GM03348 (cell line): ENCODE measurements at places on chromosomes 1 and 21.

GRCh38 chr1:243903041-243903440, 53.0 kb upstream of the AKT3 start:
- DNase-seq: no peak

DNA sequence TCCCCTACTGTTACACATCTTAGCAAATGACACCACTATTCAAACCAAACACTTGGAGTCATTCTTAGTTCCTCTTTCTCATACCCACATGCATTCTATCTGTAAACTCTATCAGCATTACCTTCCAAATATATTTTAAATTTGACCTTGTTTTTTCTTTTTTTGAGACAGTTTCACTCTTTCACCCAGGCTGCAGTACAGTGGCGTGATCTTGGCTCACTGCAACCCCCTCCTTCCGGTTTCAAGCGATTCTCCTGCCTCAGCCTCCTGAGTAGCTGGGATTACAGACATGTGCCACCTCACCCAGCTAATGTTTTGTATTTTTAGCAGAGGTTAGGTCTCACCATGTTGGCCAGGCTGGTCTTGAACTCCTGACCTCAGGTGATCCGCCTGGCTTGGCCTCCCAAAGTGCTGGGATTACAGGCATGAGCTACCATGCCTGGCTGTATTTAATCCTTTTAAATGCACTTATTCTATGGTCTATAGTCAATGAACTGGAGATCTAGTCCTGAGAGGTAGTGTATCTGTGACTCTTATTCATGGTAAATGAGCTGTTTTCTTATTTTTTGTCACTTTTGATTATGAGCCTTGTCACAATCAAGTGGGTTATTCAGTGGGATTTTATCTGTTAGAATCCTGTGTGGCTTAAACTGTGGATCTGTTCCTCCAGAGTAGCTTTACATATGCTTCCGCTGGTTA, 73.1 kb downstream of the GATAD2B start:
- no peak for DNase-seq

GRCh38 chr1:26862781-26863684, at the start of gene SFN:
TSS of gene SFN (plus strand) at chr1:26863149. CDS start at chr1:26863213, 64 bp downstream.
- DNase-seq: no peak

DNA sequence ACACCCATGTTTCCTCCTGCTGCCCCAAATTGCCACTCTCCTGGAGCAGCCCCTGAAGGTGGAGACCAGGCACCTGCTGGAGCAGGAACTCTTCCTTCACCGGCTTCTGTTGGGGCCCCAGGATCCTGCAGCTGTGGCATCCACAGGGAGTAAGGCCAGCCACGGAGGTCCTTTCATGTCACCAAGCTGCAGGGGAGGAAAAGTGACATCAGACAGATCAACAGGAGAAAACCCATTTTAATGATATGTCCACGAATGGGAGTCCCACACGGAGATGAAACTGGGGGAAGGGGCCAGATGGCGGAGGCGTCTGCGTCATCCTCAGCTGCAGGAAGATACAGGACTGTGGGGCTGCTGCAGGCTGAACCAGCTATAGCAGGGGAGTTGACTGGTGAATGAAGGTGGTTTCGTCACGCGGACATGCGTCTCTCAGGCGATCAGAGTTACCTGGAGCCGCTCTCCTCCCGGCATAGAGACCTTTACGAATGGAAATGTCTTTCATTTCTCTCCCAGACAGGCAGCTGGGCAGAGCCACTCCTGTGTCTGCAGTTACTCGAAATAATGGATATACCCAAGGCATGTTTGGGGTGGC, 9.9 kb downstream of the TP73 start:
- no peak for DNase-seq

GRCh38 chr21:26845066-26845758, at the start of gene ADAMTS1:
TSS of gene ADAMTS1 (minus strand) at chr21:26845409. CDS start at chr21:26844954, 455 bp downstream.
- DNase-seq: peak; percentile 91

DNA sequence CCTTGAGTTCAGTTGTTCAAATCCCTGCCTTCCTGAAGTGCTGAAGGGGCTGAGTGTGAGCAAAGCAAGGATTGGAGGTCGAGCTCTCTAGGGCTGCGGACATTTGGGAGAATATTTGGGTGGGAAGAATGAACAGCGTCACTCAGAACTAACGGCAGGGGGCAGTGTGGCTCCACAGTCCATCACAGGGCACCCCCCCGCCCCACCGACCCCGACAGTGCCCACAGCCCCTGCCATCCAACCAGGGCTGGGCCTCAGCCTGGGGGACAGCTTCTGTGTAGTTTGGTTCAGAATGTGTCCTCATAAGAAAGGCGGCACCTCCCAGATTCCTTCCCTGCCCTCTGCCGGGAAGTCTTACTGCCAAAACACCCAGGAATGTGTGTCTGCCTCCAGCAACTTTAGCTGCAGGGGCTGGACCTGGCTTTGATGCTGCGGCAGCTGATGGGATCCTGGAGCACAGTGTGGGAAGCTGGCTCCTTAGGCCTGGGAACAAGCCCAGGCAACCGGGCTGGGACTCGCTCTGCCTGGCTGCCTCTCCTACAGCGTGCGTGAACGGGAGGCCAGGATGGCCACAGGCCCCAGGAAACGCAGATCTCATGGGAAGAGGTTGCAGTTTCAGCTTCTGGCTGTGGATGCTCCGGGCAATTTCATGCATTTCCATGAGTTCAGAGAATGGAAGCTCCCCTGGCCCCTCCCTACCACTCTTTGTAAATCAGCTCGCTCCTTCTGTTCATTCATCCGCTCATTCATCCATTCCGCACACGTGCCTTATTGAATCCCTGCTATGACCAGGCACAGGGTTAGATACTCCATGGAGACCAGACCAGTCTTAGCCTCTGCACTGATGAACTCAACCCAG, 104.9 kb upstream of the TMPRSS2 start:
- DNase-seq: peak; percentile 94

DNA sequence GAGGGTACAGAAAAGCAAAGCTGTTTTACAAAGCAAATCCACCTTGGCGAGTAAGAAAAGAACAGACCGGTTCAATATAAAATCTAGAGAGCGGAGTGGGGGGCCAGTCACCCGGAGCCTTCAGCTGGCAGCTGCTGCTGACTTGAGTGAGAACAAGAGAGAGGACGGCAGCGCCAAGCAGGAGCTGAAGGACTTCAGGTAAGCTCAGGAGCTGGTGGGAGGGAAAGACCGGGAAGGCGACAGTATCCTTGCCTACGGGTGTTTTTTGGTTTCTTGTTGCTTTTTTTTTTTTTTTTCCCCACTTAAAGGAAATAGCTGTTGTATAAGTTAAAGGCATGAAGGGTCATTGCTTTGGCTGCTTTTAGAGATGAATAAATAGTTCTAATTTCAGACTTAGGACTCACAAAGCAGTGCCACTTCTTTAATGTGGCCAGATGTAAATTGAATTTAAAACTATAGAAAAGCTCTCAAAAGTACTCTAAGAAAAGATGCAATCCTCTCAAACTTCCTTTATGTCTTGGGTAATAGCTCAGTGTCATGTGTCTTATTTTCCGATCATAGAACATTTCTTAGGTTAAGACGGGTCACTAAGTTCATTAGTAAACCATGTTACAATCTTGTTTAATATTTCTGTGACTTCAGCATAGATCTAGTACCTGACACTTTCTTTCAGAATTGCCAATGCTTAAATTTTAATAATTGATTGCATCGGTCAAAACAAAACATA, 82.8 kb downstream of the PRDM2 start:
- DNase-seq: no peak

GRCh38 chr1:197567442-197567841, 207.8 kb downstream of the DENND1B start:
- DNase-seq: no peak

GRCh38 chr21:33682992-33683627, 40.8 kb downstream of the ITSN1 start:
- peak; percentile 66 for DNase-seq

- no peak for DNase-seq
Measured at GRCh38 chr1:227788271-227789083, 27.0 kb upstream of the PRSS38 start.

DNA sequence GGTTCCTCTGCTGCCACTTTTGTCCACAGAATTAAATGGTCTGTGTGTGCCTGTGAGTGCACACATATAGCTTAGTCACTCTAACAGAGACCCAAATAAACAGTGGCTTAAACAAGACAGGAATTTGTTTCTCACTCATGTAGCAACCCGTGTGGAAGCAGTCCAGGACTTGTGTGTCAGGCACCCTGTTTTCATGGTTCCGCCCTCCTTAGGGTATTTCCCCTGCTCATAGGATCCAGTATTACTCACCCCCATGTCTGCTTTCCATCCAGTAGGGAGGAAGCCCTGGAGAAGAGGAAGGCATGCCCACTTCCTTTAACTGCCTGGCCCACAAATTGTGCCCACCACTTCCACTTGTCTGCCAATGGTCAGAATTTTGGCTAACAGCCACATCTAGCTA, 41.3 kb upstream of the TACSTD2 start:
- DNase-seq: peak; percentile 92

- no peak for DNase-seq
Measured at GRCh38 chr1:110118636-110119396, 6.6 kb downstream of the UBL4B start.

GRCh38 chr21:42350318-42350910, 380 bp downstream of the TFF2 start:
- DNase-seq: no peak

- DNase-seq: peak; percentile 87
Measured at GRCh38 chr1:39981945-39982344, 27.0 kb downstream of the MFSD2A start.

GRCh38 chr21:35796844-35797243, 263.5 kb downstream of the SETD4 start:
- DNase-seq: no peak

GRCh38 chr1:247500865-247501264, 35.4 kb downstream of the OR2C3 start:
- no peak for DNase-seq

DNA sequence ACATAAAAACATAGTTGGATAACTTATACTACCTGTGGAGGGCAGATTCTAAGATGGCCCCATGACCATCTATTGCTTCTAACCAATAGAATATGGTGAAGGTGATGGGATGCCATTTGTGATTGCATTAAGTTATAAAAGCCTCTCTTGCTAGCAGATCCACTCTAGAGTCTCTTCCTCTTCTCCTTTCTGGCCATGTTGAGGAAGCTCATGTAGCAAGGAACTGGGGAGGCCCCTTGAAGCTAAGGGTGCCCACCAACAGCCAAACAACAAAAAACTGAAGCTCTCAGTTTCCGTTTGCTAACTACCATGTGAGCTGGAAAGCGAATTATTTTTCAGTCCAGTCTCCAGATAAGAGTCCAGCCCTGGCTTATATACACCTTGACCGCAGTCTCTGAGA, 16.0 kb upstream of the AGO1 start:
- no peak for DNase-seq

DNA sequence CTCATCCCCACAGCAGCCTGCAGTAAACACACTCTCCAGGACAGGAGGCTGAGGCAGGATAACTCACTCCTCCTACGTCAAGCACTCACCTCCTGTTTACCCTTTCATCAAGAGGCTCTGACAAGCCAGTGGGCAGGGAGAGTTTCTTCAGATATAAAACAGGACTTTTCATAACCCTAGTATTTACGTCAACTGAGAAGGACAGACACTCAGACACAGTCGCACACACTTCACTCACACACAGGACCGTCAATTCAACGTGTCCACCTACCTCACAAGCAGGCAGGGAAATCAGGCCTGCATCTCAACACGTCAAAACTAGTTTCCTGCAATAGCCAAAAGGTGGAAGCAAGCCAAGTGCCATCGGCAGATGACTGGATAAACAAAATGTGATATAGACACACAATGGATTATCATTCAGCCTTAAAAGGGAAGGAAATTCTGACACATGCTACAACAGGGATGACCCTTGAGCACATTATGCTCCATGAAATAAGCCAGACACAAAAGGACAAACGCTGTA, 48.6 kb downstream of the ITPKB start:
- no peak for DNase-seq

GRCh38 chr1:203609979-203610493, 16.6 kb upstream of the ATP2B4 start:
- DNase-seq: no peak

- no peak for DNase-seq
Measured at GRCh38 chr21:42637267-42638041, 16.0 kb upstream of the PDE9A start.

DNA sequence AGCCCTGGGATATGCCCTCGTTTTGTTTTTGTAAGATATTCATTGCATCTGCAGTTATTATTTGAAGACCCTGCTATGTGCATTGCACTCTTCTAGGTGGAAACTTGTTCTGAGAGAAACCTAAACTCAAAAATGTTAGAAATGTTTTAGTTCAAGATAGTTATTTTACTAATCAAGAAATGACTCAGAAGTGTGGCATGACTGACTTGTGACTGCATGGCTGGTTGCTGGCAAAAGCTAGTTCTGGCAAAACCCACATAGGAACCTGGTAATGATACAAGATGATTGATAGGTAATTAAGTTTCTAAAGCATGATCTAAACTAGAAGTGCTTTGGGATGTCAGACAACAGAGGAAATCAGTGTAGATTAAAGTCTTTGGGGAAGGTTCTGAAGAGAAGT, 33.8 kb upstream of the NFASC start:
- DNase-seq: peak; percentile 24

GRCh38 chr1:44038876-44039657, 7.8 kb upstream of the SLC6A9 start:
- no peak for DNase-seq

- DNase-seq: peak; percentile 86
Measured at GRCh38 chr1:58397187-58397820, 149.2 kb downstream of the OMA1 start.

GRCh38 chr1:167229719-167230385, 9.2 kb downstream of the POU2F1 start:
- no peak for DNase-seq

DNA sequence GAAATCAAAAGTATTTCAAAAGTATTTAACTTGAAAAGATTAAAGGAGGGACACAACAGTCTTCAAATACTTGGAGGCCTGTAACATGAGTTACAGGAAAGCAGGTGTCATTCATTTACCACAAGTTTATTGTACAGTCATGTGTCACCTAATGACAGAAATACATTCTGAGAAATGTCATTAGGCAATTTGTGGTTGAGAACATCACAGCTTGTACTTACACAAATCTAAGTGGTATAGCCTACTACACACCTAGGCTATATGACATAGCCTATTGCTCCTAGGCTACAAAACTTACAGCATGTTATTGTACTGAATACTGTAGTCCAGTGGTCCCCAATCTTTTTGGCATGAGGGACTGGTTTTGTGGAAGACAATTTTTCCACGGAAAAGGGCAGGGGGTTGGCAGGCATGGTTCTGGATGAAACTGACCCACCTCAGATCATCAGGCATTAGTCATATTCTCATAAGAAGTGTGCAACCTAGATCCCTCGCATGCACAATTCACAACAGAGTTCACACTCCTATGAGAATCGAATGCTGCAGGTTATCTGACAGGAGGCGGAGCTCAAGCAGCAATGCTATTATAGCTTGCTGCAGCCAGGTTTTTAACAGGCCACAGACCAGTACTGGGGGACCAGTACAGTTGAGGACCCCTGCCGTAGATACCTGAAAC, 25.0 kb upstream of the PHTF1 start:
- DNase-seq: no peak

GRCh38 chr21:43712268-43712942, 6.5 kb upstream of the PDXK start:
- peak; percentile 61 for DNase-seq
